Body of pancreas (tissue), 4 donors: ENCODE measurements at places on chromosomes 3 and 15. TPM values are rescaled to one million over a fixed set of nuclear protein-coding genes. Genes with fewer than 3 reads are reported as not detected.

- DNase-seq: no peak
Measured at GRCh38 chr3:191169566-191169965, 29.5 kb upstream of the OSTN start.

GRCh38 chr3:48835650-48836366, 11.9 kb downstream of the PRKAR2A start:
- no peak for DNase-seq

GRCh38 chr15:25670025-25670554, 193.0 kb downstream of the ATP10A start:
- peak; percentile 39 for DNase-seq

GRCh38 chr3:136351351-136351750, 101.2 kb downstream of the PCCB start:
- DNase-seq: no peak

DNA sequence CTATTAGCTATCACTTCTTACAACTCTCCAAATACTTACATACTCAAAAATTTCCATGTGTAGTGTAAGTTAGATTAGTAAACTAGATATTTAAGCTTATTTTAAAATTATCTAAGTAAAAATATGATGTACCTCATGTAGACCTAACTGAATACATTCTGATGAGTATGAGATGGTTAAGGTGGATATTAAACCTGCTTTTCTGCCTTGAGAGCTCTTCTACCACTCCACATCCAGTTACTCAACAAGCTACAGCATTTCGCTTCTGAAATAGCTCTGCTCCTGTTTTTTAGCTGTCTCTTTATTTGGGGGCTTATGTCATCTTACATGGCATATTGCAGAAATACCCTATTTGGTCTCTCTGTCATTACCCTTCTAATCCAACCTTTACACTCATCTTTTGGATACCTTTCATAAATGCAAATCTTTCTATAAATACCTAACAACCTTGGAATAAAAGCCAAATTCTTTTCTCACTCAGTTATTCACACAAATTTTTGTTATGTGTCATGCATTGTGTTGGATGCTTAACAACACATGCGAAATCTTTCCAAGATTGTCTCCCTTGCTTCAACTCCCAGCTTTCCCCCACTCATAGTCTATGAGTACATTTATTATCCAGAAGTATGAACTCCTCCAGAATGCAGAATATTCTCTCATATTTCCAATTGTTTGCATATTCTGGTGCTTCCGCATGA, 92.0 kb downstream of the ALCAM start:
- DNase-seq: no peak

DNA sequence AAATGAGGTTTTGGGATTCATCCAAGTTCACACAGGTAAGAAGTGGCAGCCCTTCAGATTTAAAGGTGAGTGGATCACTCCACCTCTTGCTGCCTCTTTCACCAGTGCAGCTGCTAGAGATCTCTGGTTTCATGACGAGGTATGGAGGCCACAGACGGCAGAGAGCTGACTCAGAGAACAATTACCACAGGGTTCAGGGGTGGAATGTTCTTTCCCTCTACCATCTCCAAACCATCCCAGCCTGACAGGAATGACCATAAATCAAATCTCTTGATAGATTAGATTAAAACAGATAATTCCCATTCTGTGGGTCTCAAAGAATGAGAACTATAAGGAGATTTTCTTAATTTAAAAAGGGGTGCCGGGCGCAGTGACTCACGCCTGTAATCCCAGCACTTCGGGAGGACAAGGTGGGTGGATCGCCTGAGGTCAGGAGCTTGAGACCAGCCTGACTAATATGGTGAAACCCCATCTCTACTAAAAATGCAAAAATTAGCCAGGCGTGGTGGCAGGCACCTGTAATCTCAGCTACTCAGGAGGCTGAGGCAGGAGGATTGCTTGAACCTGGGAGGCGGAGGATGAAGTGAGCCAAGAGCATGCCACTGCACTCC, 174.2 kb upstream of the ATP11B start:
- no peak for DNase-seq

DNA sequence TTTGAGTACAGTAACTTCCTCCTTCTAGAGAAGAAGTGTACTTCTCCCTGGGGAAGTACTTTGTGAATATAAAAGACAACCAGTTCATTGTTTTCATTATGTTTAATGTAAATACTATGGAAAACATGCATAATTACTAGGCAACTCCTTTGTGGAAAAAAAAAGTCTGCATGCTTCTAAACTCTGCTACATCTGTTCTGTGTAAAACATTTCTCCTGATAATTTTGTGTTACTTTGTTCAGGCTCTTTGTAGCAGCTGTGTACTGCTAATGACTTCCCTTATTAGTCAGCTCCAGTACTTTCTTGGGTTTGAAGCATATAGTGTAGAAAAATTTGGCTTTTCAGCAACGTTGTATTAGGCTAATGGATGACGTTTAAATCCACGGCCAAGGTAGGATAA, 111.6 kb downstream of the FEZF2 start:
- DNase-seq: no peak

DNA sequence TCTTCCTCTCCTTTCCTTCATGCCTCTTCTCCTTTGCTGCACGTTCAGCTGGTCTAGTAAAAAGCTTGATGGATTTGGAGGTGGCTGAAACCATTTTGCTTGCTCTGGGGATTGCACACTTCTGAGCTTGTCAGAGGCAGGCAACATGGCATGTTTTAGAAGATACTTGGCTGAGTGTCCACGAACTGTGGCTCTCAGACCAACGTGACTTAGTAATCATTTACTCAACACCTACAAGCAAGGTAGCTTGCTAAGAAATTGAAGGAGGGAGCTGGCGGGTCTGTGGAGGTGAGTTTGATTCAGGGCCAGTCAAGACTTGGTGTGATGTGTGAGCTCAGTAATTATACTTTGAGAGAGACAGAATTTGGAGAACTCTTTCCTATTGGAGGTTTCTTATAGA, 196.0 kb downstream of the LPP start:
- peak; percentile 32 for DNase-seq

Gene CNTN4
- total RNA-seq: 13.0 TPM

Gene DUT
- total RNA-seq: 71.1 TPM

Gene DPPA2
- total RNA-seq: not detected

Gene PIERCE2
- total RNA-seq: 2.1 TPM

Gene ZDHHC23
- 5.6 TPM for total RNA-seq

Gene RASL12
- total RNA-seq: 4.6 TPM

Gene HHLA2
- total RNA-seq: not detected

Gene STRIT1
- not detected for total RNA-seq

Gene MEIS2
- total RNA-seq: 86.0 TPM

Gene PTX3
- 13.5 TPM for total RNA-seq

Gene GOLGA8J
- total RNA-seq: not detected

Gene CD96
- 0.33 TPM for total RNA-seq

Gene UPK1B
- 9.3 TPM for total RNA-seq
